ENCODE measurements at places on chromosomes 16 and 17.

DNA sequence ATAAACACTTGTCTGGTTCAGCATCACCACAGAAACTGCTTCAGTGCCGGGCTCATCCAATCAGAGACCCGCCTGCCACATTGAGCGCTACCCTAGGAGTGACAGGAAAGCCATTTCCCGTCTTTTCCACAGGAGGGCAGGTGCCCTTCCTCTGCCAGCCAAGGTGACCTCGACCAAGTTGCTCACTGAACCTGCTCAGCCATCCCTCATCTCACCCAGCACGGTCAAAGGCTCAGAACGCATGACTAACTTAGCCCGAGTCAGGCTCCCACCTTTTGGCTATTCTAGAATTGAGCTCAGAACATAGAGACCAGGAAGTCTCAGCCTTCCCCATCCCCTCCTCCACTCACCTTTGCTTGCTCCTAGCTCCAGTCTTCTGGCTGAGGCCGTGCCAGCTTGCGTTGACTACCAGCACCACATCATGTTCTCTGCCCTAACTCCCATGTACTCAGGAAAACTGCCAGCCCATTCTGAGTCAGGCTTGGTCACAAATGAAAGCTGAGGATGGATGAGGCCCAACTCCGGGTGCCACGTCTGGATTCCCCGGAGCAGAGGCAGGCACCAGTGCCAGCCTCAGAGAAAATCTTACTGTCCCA is 15.6 kb downstream of the MRPS23 start:
- DNase-seq: no peak

GRCh38 chr16:56609463-56609921 is 1.1 kb downstream of the MT2A start:
- peak; percentile 70 for DNase-seq

- DNase-seq: no peak
These were observed 13.3 kb upstream of the MYH8 start for GRCh38 chr17:10435096-10435495.

DNA sequence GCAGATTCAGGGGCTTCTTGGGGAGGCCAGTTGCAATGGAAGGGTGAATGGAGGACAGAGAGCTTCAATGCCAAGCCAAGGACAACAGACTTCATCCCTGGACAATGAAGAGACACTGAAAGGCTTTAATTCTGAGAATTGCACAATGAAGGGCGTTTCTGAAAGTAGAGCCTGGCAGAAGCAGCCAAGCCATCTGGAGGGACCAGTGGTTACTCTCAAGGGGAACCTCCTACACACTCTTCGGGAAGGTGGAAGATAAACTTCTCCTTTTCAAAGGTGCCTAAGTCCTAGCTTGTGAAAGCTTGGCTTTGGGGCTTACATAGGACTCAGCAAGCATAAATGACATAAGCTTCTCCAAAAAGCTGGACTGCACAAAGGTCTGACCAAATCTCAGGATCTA is 6.2 kb upstream of the CES1 start:
- DNase-seq: no peak

DNA sequence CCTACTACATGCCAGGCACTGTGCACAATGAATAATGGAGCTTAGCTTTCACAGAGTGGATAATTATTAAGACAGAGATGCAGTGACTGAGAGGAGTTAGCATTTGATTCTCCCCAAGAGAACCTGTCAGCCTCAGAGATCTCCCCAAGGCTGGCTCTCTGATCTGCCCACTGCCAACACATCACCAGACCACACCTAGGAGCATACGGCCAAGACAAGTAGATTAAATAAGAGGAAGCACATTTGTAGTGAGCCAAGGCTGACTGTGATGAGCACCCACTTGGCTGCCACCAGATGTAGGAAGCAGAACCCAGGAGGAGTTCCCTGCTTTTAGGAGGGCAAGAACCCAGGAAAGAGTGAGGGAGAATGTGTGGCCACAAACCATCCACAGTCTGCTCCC is 130.1 kb downstream of the SPACA3 start:
- no peak for DNase-seq

GRCh38 chr17:66531851-66532295 is 229.5 kb downstream of the PRKCA start:
- no peak for DNase-seq

DNA sequence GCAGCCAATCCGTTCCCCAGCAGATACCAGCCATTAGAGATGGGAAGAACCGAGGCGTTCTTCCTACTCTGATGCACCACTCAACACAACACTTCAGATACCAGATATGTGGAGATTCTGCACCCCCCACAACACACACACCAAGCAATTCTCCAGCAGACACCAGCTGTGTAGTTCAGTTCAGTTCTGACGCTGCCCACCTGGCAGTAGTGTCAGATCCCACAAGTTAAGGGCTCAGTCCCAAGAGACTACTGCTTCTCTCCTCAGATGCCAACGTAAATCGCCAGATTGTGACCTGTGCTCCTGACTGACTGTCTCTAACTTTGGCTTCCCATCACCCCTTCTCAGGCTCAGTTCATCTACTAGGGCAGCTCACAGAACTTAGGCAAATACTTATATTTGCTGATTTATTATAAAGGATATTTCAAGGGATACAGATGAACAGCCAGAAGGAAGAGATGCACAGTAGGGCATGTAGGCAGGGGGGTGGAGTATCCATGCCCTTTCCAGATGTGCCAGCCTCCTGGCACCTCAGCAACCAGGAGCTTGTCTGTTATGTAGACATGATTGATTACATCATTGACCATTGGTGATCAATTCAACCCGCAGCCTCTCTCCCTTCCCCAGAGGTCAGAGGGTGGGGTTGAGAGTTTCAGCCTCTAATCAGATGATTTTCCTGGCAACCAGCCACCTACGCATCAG is 110.6 kb downstream of the PRKCA start:
- no peak for DNase-seq

DNA sequence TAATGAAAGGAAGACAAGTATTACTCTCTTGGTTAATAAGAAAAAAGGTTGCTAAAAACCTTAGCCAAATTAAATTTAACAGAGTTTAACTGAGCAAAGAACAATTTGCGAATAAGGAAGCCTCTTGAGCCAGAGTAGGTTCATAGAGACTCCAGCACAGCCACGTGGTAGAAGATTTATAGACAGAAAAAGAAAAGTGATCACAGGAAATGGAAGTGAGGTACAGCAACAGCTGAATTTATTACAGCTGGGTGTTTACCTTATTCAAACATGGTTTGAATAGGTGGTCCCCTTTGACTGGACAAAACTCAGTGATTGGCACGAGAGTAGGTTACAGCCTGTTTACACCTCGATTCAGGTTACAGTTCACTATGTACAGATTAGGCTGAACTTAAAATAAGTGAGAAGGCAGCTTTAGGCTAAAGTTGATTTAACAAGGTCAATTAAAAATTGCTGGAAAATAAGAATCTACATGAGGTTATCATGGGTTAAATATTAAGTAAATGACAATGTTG is 3.3 kb upstream of the CCL15 start:
- DNase-seq: no peak

DNA sequence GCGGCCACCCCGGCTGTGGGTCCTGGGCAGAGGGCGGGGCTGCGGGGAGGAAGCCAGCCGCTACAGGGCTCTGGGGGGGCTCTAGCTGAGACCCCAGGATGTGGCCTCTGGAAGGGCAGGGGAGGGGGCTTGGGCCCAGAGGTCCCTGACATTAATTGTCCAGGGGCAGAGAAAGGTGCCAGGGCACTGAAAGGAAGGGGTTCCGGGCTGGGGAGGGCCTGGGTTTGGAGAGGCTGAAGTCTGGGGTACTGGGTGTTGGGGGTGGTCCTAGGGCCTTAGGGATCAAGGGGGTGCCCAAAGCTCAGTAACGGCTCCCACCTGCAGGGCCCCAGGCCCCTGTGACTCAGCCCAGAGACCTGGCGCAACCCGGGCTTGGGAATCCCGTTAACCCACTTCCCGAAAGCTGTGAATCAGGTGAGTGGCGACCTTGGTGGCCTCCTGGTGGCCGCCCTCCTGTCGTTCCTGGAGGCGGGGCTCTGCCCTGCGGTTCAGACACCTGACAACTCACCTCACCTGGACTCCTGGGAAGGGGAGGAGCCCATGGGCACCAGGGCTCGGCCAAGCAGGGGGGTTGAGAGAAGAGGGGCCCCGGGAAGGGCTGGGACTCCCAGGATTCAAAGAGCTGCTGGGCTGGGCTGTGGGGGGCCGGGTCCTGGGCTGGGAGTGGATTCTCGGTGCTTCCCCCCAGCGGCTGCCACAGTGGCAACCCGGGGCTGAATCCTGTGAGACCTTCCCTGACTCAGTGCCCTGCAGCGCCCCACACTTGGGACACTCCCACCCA is 465 bp upstream of the PRSS22 start:
- no peak for DNase-seq

Measured in GM04503 (cell line).